NCI-H345 (cell line): ENCODE measurements at places on chromosomes 5 and 9.

DNA sequence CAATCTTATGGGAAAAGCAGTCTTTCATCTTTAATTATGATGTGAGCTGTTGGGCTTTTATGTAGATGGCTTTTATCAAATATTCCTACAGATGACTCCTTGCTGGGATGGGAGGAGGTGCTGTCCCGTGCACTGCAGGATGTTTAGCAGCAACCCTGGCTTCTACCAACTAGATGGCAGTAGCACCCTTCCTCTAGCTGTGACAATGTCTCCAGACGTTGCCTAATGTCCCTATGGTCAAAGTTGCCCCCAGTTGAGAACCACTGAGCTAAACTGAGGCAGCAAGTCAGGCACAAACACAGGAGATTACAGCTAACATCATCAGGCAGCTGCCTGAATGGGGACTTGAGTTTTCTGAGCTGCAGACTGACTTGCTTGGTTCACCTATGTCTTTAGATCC lies 401.9 kb upstream of the PDE4D start:
- peak; percentile 5 for DNase-seq

GRCh38 chr5:158658446-158659230 lies 441.1 kb downstream of the EBF1 start:
- DNase-seq: no peak

DNA sequence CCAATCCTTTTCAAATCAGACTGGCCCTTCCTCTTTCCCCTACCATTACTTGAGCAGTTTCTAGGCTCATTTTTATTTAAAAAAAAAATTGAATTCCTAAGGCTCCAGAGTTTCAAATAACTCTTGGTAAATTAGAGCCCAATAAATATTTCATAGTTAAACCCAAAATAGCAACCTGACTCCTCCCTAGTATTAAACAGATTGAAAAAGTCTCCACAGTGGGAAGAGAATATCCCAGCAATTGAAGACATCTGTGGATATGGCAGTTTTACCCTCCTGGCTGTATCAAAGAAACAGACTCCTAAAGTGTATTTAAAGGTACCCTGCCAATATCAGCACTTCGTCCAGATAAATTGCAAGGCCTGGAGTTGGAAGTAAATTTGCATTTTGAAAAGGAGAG lies 52.7 kb upstream of the GDNF start:
- DNase-seq: no peak

DNA sequence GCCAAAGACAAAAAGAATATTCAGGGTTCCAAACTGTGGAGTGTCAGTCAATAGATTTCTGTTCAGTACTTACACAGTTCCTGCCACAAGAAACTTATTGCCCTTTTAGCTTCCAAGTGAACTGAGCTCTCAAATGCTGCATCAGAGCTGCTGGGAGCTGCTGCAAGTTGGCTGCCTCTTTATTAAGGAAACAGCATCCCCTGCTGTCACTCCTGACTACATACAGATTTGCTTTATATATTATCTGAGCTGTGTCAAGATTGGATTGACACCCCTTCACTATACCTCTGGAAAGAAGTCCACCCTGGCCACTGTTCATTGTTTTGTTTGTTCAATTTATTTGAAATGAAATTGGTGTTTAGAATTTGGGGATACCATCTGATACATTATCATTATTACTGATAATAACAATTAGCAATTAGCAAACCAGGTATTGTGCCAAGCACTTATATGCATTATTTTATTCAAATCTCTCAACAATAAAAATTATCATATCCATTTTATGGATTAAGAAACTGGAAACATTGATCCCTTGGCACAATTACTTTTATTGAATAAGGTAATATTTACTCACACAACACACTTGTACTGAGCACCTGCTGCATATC lies 16.4 kb upstream of the C5orf58 start:
- DNase-seq: peak; percentile 83

DNA sequence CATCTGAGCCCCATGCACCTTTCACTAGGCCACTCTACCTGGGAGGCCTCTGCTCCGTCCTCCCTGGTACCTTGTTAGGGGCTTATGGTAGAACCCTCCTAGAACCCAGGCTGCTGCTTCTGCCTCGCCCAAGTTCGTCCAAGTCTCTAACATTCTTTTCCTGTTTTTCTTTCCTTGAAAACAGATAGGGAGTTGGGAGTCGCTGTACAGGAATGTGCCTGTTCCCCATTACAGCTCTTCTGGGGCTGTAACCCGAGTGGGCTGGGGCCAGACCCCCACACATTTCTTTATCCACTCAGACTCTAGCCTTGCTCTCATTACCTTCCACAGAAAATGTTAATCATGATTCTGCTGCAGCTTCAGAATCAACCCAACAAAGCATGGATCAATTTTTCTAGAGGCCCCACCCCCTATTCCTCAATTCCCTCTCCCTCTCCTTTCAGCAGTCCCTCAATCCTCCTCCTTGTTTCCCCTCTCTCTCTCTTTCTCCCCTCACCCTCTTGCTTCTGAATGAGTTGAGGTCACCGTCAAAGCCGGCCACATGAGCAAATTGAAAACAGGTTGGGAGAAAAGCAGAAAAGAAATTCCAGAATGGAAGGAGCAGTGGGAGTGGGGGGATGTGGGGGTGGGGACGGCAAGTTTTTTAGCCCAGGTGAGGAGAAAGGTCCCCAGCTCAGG lies 193.8 kb upstream of the TRIM32 start:
- no peak for DNase-seq

DNA sequence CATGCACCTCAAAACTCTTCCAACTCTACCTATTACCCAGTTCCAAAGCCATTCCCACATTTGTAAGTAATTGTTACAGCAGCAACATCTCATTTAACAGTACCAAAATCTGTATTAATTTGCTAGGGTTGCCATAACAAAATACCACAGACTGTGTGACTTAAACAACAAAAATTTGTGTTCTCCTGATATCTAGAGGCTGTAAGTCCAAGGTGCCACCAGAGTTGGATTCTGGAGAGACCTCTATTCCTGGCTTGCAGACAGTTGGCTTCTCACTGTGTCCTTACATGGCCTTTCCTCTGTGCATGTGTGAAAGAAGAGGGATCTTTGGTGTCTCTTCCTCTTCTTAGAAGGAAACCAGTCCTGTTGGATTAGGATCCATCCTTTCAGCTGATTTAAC lies 203.8 kb upstream of the PIK3R1 start:
- DNase-seq: no peak

DNA sequence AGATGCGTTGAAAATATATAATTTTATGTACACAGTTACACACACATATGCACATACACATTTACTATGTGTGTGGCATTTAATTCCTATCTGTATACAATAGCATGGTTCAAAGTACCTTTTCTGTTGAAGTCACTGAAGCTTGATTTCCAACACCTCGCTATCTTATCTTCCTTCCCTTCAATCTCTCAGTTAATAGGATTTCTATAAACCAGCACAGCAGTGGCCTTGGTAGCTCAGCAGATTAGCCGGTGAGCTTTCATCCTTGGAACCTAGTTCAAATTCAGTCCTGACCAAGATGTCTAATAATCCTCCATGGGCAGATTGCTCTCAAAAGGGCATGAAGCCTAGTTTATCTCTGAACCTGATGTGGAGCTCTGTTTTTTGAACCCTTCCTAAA lies 2389.5 kb downstream of the MAT2B start:
- no peak for DNase-seq

DNA sequence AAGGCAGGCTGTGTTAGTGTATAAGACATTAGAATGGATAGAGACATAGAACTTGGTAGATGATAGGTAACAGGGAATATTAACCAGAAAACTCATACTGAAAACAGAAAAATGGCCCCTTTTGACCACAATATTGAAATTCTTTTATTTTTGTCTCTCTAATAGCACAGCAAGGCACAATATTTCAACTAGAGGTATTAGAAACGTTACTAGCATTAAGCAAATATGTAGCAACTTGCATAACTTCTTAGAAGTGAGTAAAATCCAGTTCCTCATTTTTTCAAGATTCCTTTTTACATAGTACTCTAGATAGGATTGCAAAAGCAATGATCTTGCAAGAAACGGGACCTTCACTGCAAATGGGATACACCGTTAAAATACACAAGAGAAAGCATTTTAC lies 102.7 kb upstream of the VCAN start:
- no peak for DNase-seq

DNA sequence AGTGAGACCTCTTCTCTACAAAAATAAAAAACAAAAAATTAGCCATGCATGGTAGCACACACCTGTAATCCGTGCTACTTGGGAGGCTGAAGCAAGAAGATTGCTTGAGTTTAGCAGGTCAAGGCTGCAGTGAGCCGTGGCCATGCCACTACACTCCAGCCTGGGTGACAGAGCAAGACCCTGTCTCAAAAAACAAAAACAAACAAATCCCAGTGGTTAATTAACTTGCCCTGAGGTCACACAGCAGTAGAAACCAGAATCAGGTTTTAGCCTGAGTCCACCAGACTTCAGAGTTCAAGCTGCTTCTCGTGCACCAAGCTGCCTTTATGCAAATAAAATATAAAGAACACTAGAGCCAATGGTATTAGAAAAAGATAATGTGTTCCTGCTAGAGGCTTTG lies 169.7 kb downstream of the GOLPH3 start:
- DNase-seq: no peak

DNA sequence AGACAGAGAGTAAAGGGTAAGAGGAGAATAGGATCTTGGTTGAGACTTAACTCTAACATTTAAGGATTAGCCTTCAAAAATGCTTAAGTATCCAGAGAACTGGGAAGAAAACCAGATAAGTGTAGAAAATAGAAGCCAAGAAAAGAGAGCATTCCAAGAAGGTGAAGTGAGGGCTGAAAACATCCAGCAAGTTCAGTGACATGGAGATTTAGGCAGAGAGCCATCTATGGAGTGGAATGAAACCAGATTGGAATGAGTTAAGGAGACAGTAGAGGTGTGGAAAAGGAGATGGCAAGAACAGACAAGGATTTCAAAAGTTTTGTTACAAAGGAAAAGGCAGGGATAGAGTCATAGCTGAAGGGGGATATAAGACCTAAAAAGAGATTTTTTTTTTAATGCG lies 188.1 kb downstream of the TRPM3 start:
- no peak for DNase-seq

GRCh38 chr5:96026406-96027041 lies 64.9 kb upstream of the ELL2 start:
- DNase-seq: no peak

- no peak for DNase-seq
Measured at GRCh38 chr9:134709512-134710270, 68.1 kb downstream of the COL5A1 start.

DNA sequence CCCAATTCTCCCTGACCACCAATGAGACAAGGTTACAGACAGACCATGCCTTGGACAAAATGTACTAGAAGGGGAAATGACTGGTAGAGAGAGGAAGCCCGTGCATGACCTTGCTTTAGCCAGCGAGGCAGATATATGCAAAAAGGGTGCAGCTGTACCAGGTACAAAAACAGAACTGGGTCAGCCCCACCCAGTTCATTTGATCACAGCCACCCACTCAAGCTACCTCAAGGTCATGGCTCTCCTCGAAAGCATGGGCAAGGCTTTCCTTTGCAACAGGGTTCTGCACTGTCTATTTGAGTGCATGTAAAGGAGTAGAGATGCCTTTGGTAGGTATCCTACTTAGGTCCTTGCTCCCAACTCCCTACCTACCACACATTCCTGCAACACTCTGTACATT lies 33.3 kb downstream of the TLE1 start:
- DNase-seq: no peak

DNA sequence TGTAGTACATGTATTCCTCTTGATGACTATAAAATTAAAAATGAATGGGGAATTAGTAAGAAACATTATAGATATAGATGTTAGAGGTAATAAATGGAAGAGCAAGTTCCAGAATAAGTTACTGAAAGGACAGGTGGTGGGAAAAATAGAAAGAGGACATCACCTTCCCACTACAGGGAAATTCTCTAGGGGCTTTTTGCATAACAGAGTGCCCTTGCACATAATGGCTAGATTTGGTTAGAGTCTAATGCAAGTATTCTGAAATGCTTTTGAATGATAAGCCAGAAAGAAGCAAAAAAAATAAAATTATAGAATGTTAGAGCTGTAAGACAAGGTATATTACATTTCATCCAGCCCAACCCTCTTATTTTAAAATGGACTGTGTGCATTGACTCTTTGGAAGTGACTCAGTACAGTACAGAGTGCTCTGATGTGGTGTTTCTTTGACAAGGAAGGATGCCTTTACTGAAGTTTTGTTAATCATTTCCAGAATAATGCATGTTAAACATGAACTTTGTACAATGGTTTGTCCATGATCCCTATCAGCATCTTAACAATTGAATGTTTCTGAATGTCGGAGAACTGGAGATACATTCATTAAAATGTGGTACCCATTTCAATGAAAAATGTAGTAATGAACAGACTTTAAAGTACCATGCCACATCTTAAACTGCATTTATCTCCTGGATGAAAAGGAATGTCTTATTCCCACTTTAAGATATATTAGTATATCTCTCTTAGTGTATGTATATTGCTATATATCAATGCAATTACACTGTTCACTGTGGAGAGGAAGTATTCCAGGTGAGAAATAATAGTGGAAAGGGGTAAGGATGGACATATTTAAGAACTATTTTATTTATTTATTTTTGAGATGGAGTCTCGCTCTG lies 391.1 kb downstream of the ADGRV1 start:
- DNase-seq: no peak

- no peak for DNase-seq
Measured at GRCh38 chr9:5112109-5112592, 73.3 kb downstream of the INSL6 start.

GRCh38 chr5:138824924-138825863 lies 49.9 kb downstream of the LRRTM2 start:
- no peak for DNase-seq

DNA sequence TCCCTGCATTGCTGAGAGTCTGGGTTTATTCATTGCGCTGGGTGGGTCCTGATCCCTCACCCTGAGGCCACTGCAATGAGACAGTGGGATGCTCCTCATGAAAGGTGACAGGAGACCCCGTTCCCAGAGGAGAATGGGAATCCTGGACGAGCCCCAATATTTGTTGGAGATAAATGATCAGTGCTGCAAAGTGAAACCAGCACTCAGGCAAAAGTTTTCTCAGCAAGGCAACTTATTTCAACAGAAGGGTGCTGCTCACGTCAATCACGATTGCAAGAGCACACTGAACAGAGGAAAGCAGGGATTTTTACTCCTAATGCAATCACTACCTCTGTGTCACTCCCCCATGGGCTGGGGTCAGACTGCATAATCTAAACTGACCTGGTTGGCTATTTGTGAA lies 110.2 kb upstream of the MAMDC2 start:
- no peak for DNase-seq

DNA sequence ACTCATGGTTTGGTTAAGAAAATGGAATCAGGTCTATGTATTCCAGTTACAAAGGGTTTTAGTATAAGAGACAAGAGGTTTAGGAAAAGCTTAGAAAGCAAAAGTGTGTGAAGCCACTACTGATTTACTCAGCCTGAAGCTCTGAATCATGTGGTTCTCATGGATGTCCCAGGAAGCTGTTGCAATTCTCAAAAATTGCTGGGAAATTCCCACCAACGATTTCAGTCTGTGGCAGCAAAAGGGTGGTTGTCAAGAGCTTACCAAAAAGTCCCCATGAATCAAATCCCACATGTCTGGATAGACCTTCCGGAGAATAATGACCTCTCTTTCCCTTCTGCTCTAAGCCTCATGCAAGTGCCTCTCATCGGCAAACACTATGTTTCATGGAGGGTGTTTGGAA lies 929.9 kb downstream of the TLE4 start:
- no peak for DNase-seq

DNA sequence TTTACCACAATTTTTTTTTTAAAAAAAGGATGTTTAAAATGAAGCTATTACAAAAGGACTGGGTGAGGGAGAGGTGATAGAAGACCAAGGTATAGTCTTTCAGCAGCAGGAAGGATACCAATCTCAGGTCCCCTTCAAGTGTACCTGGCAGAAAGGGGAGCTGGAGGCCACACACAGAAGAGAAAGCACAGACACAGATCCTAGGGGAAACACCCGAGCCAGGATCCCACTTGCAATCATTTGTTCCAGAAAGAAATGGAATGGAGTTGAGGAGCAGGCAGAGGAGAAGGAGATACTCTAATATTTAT lies 5.6 kb downstream of the GNPDA1 start:
- DNase-seq: no peak
